ENCODE measurements at places on chromosomes 12 and 14. TPM values are rescaled to one million over a fixed set of nuclear protein-coding genes. Genes with fewer than 3 reads are reported as not detected.

Gene RHEBL1
- not detected for total RNA-seq

GRCh38 chr14:51845811-51846210 lies 14.6 kb upstream of the GNG2 start:
- DNase-seq: no peak

DNA sequence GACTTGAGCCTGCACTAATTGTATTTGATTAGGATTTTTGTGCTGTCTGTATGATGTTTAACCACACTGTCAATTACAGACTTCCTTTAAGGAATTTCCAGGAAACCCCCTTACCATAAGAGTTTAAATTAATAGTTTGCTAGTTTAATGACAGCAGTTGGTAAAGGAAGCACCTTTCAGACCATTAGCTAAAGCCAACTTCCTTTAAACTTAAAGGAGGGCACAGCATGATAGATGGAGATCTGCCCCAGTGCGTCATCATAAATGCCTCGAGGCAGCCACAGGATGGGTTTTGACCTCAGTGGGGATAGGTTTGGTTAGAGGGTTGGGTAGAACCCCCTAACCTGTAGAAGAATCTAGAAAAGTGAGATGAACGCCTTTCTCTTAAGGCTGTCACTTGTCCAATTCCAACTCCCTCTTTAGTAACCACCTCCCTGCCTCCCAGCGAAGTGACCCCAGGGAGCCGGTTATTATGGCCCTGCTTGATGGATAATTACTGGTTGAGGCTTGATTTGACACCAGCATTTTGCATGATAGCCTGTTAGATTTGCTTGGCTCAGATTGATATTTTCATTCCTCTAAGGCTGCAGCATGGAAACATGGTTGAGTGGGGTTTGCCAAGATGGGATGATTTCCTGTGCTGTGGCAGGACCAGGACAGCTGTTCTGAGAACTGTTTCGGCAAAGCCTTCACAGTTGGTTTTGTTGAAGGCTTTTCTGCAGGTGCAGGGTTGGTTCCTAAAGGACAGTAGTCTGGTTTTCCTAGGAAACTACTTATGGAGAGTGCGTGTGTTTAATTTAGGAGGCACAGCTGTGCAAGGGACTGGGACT lies 62.7 kb downstream of the CHST11 start:
- no peak for DNase-seq

Gene CIPC
- 39.5 TPM for total RNA-seq

DNA sequence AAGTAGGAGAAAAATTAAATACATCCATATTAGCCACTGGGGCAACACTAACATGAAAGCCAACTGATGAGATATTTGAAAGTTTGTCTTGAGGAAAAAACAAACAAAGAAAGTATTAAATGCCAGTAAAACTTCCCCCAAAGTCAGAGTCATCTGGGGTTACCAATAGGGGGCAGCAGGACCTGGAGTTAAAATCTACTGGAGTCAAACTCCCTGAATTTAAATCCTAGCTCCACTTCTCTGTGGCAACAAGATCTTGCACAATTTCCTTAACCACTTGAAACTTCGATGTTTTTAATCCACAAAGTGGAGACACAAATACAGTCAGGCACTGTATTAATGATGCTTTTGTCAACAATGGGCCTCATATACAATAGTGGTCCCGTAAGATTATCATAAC lies 14.4 kb downstream of the PLEKHG7 start:
- no peak for DNase-seq

DNA sequence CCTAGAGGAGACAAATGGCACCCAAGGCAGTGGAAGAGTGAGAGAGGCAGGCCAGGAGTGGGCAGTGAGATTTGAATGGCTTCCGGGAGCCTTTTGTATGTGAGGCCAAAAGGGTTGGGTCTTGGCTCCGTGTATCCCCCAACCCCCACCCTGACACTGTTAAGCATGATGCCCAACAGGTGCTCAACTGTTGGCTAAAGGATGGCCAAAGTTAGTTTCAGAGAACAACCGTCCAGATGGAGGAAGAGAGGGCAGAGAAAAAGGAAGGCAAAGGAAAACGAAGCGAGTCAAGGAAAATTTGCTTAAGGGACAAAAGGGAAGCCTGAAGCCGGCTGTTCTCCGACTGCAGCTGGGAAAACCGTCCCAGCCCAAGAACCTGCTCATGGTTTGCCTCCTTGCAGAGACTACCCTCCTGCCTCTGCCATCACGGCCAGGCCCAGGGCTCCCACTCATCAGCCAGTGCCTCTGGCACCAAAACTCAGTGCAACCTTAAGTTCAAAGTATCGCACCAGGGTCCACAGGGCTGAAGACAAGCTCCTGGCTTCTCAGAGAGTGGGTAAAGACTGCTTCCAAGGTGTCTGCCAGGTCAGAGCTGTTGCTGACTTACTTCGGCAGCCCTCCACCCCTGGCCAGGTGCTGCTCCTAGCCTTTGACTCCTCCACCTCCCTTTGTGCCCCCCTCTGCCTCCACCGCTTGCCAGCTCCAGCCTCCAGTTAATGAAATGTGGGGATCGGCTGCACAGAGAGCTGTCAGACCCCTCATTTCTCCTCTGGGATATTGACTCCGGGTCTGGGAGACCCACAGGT lies 4.2 kb upstream of the C1QL4 start:
- no peak for DNase-seq

DNA sequence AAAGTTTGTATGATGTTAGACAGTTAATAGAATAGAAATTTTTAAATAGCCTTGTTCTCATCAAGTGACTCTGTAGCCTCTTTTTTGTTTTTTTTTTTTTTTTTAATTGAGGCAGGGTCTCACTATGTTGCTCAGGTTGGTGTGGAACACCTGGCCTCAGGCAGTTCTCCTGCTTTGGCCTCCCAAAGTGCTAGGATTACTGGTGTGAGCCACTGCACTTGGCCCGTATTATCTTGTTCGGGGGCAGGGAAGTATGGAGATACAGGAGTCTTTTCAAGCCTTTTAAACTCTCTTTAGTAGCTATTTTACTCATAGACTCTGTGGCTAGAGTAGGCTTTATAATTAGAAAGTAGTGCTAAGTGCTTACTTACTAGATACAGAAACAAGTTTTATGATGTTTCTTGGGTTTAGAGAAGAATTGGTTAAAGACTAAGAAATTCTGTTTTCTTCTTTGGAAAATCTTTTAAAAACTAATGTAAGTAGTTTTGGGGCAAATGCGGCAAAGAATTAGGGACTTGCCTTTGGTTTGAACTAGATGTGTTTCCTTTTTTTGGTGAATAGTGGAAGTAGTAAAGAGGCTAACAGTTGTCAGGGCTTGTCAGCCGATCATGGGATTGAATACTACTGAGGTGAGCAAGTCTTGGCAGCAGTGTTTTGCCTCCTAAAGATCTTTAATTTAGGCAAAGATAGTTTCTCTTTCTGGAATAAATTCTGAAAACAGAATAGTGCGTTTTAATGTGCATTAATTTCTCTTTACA lies 31.3 kb downstream of the FBXO34 start:
- no peak for DNase-seq

DNA sequence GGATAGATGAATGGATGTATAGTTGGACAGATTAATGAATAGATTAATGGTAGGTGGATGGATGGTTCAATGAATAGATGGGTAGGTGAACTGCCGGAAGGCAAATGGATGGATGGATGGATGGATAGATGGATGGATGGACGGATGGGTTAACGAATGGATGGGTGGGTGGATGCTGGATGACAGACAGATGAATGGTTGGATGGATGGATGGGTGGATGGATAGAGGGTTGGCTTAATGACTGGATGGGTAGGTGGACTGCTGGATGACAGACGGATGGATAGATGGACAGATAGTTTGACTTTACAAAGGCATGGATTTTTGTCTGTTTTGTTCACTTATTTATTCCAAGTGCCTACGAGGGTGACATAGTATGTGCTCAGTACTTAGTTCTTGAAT lies 64.4 kb downstream of the WSCD2 start:
- DNase-seq: no peak

Gene MIA2
- 29.5 TPM for total RNA-seq

DNA sequence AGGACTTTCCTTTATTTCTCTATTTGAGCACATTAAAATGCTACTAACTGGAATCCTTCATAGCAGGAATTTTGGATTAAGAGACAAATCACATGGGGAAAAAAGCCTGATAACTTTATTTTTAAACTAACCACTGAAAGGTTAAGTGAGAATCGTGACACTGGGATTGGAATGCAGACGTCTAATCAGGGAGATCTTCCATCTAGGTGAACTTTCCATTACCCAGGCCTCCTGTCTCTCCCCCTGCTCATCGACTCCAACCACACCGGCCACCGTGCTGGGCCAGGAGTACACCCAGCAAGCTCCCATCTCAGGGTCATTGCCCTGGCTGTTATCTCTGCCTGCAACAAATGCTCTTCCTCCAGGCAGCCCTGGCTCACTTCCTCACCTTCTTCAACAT lies 19.0 kb downstream of the PTGER2 start:
- no peak for DNase-seq

GRCh38 chr14:34021096-34021495 lies 70.2 kb upstream of the EGLN3 start:
- DNase-seq: no peak

- no peak for DNase-seq
Observed at GRCh38 chr12:117097159-117097558, 2.1 kb downstream of the TESC start.

DNA sequence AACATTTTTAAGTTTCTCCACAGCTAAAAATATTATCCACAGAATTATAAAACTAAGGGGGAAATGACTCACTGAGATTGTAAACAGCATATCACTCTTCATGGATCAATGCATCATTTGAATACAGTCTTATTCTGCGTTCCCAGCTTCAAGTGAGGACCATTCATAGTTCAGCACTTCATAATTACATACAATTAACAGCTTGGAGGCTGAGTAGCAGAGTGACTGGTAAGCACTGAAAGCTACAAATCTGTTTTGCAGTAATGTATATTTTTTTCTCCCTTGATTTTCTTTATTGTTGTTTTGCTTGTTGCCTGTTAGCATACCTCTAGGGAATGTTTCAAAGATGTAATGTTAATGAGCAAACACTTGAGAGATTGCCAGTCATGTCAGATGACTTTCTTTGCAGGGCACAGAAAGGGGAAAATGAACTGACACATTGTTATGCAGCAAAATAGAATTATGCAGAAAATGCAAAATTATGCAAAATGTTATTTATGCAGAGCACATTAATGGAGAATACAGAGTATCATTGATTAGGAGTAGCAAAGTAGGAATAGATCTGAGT lies 138.6 kb downstream of the RPS29 start:
- no peak for DNase-seq

DNA sequence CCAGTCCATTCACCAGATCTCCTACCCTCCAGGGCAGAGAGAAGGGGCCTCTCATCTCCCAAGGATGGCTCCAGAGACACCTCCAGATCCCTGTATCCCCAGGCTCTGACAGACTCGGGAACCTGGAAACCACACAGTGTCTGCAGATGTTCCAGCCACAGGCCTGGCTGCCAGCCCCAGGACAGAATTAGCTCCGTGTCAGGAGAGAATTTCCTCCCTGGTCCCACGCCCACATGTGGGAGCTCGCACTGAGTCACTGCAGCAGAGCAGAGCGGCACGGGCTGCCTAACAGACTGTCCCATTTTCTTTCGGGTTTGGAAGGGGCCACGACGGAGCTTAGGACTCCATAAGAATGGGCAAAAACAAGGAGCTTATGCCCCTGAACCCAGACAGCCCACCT lies 33.6 kb downstream of the CMKLR1 start:
- peak; percentile 78 for DNase-seq

Gene SSTR1
- total RNA-seq: 2.9 TPM

DNA sequence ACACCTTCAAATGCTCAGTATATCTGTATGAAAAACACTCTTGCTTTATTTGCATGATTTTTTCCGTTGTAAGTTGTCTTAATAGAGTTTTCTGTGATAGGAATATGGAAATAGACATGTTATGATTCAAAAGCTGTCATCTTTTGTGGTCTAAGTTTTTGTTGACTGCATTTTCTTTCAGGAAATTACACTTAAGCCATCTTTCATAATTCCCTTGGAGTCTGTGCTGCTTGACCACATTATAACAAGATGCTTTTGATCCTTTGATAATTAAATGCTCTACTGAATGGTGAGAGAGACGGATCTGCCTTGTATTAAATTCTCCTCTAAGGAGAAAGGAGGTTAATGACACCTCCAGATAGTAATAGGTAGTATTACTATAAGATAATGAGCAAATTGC lies 272.8 kb upstream of the DAAM1 start:
- no peak for DNase-seq

DNA sequence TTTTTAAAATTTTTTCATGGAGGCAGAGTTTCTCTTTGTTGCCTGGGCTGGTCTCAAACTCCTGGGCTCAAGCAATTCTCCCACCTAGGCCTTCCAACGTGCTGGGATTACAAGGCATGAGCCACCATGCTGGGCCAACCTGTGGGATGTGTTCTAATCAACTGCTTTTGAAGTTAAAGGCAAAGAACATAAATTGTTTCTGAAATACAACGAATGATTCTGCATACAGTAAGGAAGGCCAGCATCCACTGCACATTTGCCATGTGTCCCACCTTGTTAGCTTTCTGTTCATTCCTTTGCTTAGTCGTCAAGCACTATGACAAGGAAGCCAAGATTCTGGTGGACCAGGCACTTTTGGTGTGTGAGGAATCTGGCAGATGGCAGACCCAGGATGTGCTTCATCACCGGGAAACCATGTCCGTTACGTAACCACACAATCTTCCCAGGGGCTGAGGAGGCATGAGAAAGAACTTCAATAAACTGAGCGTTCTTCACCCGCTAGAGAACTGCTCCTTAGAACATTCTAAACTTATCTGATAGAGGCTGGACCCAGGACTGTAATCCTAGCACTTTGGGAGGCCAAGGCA lies 24.5 kb downstream of the MOK start:
- no peak for DNase-seq

Gene KRT2
- total RNA-seq: not detected

DNA sequence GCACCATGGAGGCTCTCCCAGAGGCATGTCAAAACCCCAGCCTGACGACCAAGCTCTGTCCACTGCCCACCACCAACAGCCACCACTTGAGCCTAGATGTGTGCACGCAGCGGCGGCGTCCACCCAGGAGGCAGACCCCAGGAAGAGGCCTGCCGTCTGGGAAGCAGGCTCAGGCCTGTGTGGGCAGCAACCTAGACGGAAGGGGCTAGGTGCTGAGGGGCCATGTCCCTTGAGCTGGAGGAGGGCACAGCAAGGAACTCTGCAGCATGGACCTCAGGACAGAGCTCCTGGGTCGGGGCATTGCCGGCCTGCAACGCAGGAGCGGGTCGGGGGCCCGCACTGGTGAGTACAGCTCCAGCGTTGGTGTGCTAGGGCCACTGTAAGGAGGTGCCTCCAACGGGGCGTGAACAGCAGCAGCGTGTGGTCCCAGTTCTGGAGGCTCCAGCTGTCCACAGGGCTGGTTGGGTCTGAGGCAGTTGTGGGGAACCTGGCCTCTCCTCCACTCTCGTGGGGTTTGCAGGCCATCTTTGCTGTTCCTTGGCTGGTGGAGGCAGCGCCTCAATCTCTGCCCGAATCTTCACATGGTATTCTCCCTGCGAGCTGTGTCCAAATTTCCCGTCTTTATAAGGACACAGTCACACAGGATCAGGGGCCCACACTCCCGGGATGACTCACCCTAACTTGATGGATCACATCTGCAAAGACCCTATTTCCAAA lies 20.5 kb downstream of the ZBTB42 start:
- DNase-seq: no peak
